WTC11 (cell line): ENCODE measurements at places on chromosomes 12 and 14. TPM values are rescaled to one million over a fixed set of nuclear protein-coding genes. Genes with fewer than 3 reads are reported as not detected.

CLSTN3 gene
- total RNA-seq, result 23.7 to 28.2 TPM (median 24.7 TPM) in 3 replicates

RNF212B gene
- 0.27 to 0.55 TPM (median 0.46 TPM) in 3 replicates for total RNA-seq

RNASE2 gene
- not detected in 3 replicates for total RNA-seq

CLEC14A gene
- total RNA-seq, result 0.09 to 0.23 TPM (median 0.15 TPM) in 3 replicates

TSHR gene
- total RNA-seq, result 0.16 TPM in 1 of 3 replicates, not detected in the others

ALDH2 gene
- total RNA-seq, result 32.6 to 36.7 TPM (median 36.7 TPM) in 3 replicates

KLHL33 gene
- total RNA-seq, result 0.07 to 0.18 TPM (median 0.17 TPM) in 3 replicates

ARHGAP5 gene
- 55.9 to 66.9 TPM (median 60.9 TPM) in 3 replicates for total RNA-seq
